ENCODE measurements at places on chromosomes 3 and 15. TPM values are rescaled to one million over a fixed set of nuclear protein-coding genes. Genes with fewer than 3 reads are reported as not detected.

- H3K27me3 ChIP-seq = peaks cover 27% of the 10 kb centered on the region
- H3K27ac ChIP-seq = no peak within 1 kb of the TSS
- peaks cover 9% of the 10 kb centered on the region for H3K4me1 ChIP-seq
- no peaks in the 10 kb centered on the region for H3K36me3 ChIP-seq
Observed at GRCh38 chr3:126523745-126524428, at the start of gene CHST13. CHST13 (plus strand) TSS chr3:126524155; CDS start chr3:126524333, 178 bp downstream.

DNA sequence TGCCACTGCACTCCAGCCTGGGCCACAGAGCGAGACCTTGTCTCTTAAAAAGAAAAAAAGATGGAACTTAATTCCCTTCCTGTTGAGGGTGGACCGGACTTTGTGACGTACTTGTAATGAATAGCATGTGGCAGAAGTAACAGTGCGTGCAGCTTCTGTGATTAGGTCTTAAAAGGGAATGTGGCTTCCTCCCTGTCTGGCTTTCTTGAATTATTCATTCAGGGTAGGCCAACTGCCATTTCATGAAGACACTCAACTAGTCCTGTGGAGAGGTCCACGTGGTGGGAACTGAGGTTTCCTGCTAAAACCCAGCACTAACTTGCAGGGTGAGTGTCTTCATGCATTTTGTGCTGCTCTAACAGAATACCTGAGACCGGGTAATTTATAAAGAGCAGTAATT lies 98.9 kb upstream of the PIAS1 start:
- DNase-seq = peak; percentile 77
- peaks cover 11% of the 10 kb centered on the region for H3K36me3 ChIP-seq
- peaks cover 30% of the 10 kb centered on the region for H3K4me1 ChIP-seq
- H3K27ac ChIP-seq = peak overlapping the region; percentile 71
- no peak overlapping the region for H3K4me3 ChIP-seq
- peaks cover 37% of the 10 kb centered on the region for H3K27me3 ChIP-seq

DNA sequence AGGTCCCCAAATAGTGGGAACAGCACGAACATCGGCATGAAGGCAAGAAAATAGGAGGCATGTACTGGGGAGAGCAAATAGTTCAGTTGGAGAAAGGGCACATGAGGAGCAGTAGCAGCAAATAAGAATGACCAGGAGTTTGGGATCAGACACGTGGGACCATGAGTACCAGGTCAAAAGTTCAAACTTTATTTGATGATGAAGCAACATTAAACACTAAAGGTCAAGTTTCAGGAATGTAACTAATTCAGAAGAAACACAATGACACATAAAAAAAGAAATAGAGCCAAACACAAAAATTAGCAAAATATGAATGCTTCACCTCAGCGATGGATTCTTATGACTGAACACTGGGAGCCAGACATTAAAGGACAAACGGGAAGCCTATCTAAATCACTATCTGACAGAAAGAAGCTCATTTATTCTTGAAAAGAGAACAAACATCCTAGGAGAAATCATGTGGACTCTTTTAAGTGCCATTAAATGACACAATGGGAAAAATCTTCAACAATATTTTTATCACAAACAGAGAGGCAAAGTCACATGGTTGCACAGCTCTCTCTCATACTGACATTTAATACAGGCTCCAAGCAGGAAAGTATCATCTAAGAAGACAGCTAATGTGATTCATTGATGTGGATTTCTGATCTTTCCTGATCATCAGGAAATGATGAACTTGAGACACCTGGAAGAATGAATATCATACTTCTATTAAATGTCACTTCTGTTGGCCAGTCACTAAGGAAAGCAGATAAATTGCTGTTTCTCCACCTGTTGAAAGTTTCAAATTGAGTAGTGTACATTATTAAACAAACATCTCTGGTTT lies 216.9 kb upstream of the THBS1 start:
- no peaks in the 10 kb centered on the region for H3K4me1 ChIP-seq
- DNase-seq = no peak
- peaks cover 37% of the 10 kb centered on the region for H3K27me3 ChIP-seq
- H3K36me3 ChIP-seq = no peaks in the 10 kb centered on the region
- no peak overlapping the region for H3K27ac ChIP-seq

GRCh38 chr3:187518207-187518606 lies 150.0 kb downstream of the RTP4 start:
- no peak overlapping the region for H3K27ac ChIP-seq
- H3K36me3 ChIP-seq = no peaks in the 10 kb centered on the region
- H3K27me3 ChIP-seq = peaks cover 11% of the 10 kb centered on the region
- H3K4me1 ChIP-seq = no peaks in the 10 kb centered on the region
- DNase-seq = no peak

- H3K36me3 ChIP-seq = no peaks in the 10 kb centered on the region
- H3K27me3 ChIP-seq = no peaks in the 10 kb centered on the region
- no peak for DNase-seq
Observed at GRCh38 chr15:97126553-97127233, 796.2 kb downstream of the NR2F2 start.

HDGFL3 gene
- 20.4 TPM for total RNA-seq

CHRM5 gene
- not detected for total RNA-seq

EPHB1 gene
- 2.2 TPM for total RNA-seq

GOLGA8T gene
- total RNA-seq = 0.77 TPM

Measured in activated CD8-positive, alpha-beta memory T cell treated with anti-CD3 and anti-CD28 coated beads, Interleukin-2, amount 10 ng/mL, durations not matched to agents 7 days and 5 days (primary cell).